ELR (cell line): ENCODE measurements at places on chromosomes 13 and 19.
A peak's percentile ranks its signal among the peaks of the same experiment; 100 is the strongest.

DNA sequence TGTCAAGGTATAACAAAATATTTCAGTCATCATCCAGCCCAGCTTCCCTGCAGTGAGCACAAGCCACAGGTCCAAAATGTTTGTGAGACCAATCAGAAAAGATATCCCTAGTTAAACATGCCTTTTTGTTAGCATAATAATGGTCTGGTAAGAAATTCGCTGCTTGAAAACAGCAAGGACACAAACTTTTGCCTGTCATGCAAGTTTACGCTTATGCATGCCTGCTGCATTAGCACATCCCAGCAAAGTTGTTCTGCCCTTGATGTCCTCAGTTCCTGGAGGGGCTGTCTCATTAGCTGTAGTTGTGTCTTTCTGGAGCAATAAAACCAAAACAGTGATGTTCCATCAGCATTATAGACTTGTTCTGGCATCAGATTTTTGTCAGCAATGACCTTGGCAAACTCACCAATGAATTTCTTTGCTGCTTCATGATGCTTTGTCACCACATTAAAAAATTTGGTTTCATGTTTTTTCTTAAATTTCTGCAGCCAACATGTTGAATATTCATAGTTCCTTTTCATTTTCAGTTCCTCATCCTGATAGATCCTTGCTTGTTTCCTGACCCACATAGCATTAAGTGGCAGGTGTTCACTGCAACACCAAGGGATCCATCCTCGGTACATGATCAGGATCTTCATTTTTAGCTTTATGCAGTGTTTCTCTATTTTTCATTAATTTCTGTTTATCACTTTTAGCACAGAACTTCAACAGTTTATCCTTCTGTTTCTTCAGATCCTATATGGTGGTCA lies 72.0 kb upstream of the GPR183 start:
- no peak for DNase-seq

DNA sequence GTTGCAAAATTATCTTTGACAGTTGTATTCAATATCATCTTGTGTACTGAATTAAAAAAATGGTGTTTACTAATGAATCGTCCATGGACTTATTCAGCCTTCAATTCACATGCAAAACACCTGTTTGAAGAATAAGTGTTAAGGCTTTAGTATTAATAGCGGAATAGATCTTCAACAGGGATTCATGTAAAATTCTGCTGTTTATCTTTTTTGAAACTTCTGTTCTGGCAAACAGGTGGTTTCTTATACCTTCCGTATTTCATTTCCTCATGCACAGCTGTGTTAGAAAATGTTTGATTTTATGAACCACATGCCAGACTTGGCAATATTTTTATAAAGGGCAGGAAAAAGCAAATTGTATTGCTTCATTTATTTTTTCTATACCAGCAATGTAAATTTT lies 255.7 kb downstream of the DACH1 start:
- no peak for DNase-seq

- DNase-seq = peak; percentile 50
Observed at GRCh38 chr13:77028202-77028601, 1.2 kb upstream of the FBXL3 start.

DNA sequence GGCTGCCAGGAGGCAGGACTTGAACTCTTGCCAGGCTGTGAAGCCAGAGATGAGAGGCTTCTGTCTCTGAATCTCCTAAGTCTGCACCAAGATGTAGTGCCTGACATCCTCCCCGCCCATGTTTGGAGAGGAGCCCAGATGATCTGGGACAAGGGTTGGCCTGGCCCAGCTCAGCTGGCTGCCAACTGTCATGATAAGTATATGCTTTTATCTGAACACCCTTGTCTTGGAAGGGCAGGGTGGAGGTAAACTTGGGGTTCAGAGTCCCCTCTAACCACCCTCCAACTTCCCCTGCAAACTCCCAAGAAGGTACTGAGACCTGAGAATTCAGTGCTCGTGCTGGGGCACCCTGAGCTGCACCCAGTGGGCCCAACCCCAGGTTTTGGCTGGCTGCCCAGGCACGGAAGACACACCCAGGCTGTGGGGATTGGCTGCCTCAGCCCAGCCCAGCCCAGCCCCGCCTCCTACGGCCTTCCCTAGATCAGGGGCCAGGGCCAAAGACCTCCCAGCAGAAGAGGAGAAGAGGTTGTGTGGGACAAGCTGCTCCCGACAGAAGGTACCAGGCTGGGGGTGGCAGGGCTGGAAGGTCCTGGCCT lies at the start of gene CYP4F12:
Gene CYP4F12, plus strand, starts transcription at position 508 of the 596 bp plus-strand sequence. CDS start 443 bp downstream, outside the sequence.
- peak; percentile 1 for DNase-seq

GRCh38 chr19:38441657-38442348 lies 8.3 kb downstream of the RYR1 start:
- DNase-seq = peak; percentile 26

DNA sequence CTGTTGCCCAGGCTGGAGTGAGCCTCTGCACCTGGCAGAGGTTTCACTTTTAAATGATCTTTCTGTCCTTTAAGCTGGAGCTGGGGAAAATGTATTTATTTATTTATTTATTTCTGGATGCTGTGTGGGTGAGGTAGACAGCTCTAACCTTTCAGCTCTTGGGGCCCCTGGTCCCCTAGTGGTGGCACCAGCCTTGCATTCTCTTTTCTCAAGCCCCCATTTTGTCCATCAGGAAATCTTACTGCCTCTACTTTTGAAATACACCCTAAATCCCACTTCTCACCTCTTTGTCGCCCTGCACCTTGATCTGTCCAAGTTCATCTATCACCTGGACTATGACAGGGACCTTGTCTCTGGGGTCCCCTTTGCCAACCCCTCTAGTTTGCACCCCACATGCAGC lies 2.1 kb upstream of the B9D2 start:
- DNase-seq = peak; percentile 50

GRCh38 chr19:52735734-52736133 lies 890 bp upstream of the ZNF611 start:
- peak; percentile 75 for DNase-seq

- peak; percentile 65 for DNase-seq
Observed at GRCh38 chr13:84479656-84480055, 597.4 kb upstream of the SLITRK1 start.

DNA sequence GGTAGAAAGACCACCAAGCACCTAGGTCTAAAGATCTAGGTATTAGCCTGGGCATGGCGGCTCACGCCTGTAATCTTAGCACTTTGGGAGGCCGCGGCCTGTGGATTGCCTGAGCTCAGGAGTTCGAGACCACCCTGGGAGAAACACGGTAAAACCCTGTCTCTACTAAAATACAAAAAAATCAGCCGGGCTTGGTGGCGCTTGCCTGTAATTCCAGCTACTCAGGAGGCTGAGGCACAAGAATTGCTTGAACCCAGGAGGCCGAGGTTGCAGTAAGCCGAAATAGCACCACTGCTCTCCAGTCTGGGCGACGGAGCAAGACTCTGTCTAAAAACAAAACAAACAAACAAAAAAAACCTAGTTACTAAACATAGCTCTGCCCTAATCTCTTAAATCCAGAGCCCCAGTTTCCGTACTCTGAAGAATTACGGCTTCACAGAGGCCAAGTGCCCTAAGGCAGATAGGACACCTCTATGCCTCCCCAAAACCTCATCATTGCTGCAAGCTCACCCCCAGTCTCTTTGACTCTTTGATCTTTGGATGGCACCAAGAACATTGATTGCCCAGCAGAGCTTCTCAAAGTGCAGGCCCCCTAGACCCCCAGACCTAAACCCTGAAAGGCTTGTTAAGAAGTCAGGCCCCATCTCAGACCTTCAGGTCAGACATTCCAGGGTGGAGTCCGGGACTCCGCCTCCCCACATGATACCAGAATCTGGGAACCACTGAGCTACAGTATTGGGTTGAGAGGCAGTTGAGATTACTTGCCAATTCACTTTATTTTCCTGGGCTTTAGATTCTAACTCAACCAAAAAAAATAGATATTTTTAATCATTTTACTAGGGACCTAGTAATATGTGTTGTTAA lies 2.8 kb downstream of the COL4A2 start:
- DNase-seq = no peak

DNA sequence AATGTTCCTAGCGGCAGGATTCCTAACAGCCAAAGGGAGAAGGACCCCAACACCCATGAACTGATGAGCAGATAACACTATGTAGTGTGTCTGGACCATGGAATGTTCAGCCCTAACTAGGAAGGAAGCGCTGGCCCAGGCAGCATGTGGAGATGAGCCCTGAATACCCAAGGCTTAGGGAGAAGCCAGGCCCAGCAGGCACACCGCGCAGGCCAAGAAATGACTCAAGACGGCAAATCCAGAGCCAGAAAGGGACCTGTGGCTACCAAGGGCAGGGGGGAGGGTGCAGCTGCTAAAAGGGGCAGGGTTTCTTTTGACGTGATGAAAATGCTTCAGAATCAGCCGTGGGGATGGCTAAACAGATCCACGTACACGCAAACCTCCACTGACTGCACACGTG lies 20.7 kb upstream of the TINCR start:
- no peak for DNase-seq

GRCh38 chr13:99363391-99363790 lies 56.2 kb upstream of the GPR183 start:
- no peak for DNase-seq

DNA sequence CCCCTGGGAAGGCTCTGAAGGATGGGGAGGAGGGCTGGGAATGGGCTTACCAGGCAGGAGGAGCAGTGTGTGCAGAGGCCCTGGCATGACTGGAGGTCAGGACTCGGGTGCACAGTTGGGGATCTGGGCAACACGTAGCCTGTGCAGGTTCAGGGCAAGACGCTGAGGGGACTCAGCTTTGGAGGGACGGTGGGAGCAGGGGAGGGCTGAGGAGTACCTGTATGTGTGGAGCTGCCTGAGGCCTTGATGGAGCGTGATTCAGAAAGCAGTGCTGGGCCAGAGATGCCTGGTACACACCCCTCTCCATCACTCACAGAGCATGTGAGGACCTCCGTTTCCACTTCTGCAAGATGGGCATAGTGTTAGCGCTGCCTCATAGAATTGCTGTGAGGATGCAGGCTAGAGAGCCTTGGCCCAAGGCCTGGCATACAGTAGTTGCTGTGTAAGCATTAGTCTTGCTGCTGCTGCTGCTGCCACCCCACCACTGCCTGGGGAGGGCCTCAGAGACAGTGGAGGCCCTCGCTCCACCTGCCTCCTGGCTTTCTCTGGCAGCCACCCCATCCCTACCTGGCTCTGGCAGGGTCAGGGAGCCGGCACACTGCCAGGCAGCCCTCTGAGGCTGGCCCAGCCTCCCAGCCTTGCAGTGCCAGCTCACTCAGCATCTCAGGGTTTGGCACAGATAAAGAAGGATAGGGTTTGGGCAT lies 2.4 kb downstream of the PAK4 start:
- DNase-seq = no peak

DNA sequence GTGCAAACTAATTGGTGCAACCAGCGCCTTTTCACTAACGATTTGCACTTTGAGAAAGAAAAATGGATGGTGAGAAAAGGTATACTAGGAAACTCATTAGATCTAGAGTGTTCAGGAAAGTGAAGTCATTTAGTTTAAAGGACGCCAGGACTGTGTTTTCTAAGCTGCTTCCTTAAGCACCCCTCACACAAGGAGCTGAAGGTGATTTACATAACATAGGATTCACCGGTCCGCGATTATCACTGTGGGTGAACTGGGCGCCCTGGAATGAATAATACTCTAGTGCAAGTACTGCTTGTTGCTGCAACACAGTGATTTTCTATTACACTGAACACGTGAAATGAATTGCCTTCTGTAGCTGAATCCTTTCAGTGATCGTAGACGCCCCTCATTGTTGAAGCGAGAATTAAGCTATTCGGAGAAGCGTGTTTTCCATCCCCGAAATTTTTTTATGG lies 2.6 kb upstream of the MAB21L1 start:
- DNase-seq = peak; percentile 77

- no peak for DNase-seq
Observed at GRCh38 chr19:17468302-17469091, 1.8 kb upstream of the SLC27A1 start.

DNA sequence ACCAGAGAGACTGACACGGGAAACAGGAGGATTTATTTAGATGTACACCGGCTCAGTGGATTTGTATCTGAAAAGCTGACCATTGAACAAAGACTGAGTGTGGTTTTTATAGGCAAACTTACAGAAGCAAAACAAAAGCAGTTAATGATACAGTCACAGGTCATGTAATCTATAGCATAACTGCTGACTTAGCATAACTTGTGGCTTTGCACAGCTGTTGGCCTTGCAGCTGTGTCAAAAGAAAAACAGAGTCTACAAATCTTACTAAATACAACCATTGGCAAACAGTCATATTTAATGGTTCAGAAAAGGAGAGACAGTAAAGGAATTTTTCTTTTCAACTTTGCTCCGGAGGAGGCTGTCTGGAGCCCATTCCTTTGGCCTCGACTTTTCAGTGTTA lies 2.3 kb upstream of the ILF3 start:
- no peak for DNase-seq

DNA sequence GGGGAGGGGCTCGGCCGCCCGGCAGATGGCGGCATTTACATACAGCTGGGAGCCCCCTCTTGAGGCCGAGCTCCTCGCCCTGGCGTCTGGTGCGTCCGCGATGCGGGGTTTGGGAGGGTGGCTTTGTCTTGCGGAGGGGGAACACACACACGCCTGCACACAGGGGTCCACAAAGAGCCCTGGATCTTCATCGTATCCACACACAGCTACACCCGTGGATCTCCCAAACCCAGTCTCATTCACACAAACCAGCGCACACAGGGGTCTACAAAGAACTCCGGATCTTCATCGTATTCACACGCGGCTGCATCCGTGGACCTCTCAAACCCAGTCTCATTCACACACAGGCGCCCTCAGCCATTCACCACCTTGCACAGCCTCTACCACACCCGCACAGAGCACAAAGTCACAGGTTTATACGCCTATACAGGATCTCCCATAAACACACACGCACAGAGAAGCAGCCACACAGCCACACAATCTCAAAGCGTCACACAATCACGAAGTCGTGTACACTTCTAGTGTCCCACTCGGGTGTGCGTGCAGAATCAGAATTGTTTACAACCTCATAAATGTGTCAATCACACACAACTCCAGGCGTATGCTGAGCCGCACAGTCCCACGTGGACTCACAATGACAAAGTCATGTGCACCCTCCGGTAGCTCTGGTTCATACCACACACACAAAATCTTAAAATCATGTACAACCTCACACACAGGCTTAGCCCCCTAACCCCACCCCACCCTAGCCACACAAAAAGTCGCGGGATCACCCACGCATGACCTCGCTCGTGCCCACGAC lies 550 bp upstream of the DLL3 start:
- DNase-seq = peak; percentile 49

- DNase-seq = peak; percentile 13
Observed at GRCh38 chr13:95641291-95642027, 3.0 kb downstream of the DZIP1 start.

GRCh38 chr19:632579-633067 lies 714 bp downstream of the POLRMT start:
- peak; percentile 78 for DNase-seq
